ENCODE measurements at places on chromosomes 16 and 17. TPM values are rescaled to one million over a fixed set of nuclear protein-coding genes. Genes with fewer than 3 reads are reported as not detected.

Gene CCDC200
- not detected for total RNA-seq

Gene UQCRC2
- 157 TPM for total RNA-seq

Gene CIBAR2
- total RNA-seq: not detected

Gene HAS3
- total RNA-seq: 1.4 TPM

Gene USP31
- total RNA-seq: 6.2 TPM

Gene CHD9NB
- total RNA-seq: 1.1 TPM

Gene SOX15
- total RNA-seq: 0.72 TPM

Gene RNF157
- 0.29 TPM for total RNA-seq

Gene CMTM1
- 4.0 TPM for total RNA-seq

Gene SLFN12
- 25.6 TPM for total RNA-seq

Gene NOTUM
- 0.72 TPM for total RNA-seq

Gene NLRC3
- total RNA-seq: under 0.01 TPM

Gene SENP3
- 68.0 TPM for total RNA-seq

Gene CTRB1
- total RNA-seq: not detected

Gene TEX19
- total RNA-seq: under 0.01 TPM

Gene KRTAP3-2
- not detected for total RNA-seq

Gene ABCC12
- not detected for total RNA-seq

Gene WNK4
- under 0.01 TPM for total RNA-seq

Gene NOL3
- 9.1 TPM for total RNA-seq

Gene MT1F
- total RNA-seq: 2.1 TPM

Gene OMG
- 0.88 TPM for total RNA-seq

Gene ZNF830
- total RNA-seq: 10.5 TPM

Gene UNKL
- total RNA-seq: 10.1 TPM

Gene C16orf96
- not detected for total RNA-seq

Gene CD300LF
- not detected for total RNA-seq

Gene UTS2R
- not detected for total RNA-seq

Gene KRT12
- not detected for total RNA-seq

Gene FTSJ3
- total RNA-seq: 43.0 TPM

Gene TMEM107
- 8.8 TPM for total RNA-seq

Gene HS3ST3B1
- total RNA-seq: 9.4 TPM

Gene KRTAP4-4
- total RNA-seq: not detected

Gene ATP2A1
- 0.36 TPM for total RNA-seq

Gene SNAI3
- not detected for total RNA-seq

Gene SERPINF2
- total RNA-seq: not detected

Gene DNASE1L2
- 0.72 TPM for total RNA-seq

Gene SLFN14
- total RNA-seq: under 0.01 TPM

Gene CMTM4
- total RNA-seq: 52.5 TPM

Gene CSF3
- total RNA-seq: not detected

Gene KRT36
- total RNA-seq: 0.36 TPM

Gene STH
- total RNA-seq: not detected

Gene KRTAP9-2
- total RNA-seq: not detected

Measured in osteoblast (primary cell).